Effector memory CD4-positive, alpha-beta T cell (primary cell): ENCODE measurements at places on chromosomes 5 and 9.

GRCh38 chr5:6377905-6378765 is at the start of gene MED10:
Gene MED10 (minus strand): TSS chr5:6378547. CDS start chr5:6378483, 64 bp downstream.
- peak; percentile 91 for DNase-seq

- no peak for DNase-seq
These were observed 59.5 kb downstream of the KLF4 start for GRCh38 chr9:107430071-107430470.

DNA sequence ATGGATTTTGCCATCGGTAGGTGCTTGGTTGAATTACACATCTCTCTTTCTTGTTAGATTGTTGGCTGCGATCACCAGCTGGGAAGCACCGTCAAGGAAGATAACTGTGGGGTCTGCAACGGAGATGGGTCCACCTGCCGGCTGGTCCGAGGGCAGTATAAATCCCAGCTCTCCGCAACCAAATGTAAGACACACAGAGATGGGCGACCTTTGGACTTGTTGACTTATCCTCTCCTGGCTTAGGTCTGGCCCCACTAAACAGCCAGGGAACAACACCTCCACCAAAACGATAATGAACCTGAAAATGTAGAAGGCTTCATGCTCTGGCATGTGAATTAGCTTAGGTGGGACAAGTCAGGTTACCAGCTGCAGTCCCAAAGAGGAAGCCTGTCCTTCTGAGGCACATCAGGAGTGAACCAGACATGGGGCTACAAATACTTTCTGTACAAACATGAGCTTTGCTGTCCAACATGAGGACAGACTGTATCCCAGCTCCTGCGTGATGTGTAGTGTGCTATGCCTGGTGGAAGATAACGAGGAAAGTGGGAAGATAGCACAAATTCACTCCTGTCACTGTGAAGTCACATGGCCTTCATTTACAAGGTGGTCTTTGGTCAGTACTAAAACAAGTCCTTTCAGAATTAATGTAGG is 148.4 kb downstream of the ADAMTSL1 start:
- no peak for DNase-seq

DNA sequence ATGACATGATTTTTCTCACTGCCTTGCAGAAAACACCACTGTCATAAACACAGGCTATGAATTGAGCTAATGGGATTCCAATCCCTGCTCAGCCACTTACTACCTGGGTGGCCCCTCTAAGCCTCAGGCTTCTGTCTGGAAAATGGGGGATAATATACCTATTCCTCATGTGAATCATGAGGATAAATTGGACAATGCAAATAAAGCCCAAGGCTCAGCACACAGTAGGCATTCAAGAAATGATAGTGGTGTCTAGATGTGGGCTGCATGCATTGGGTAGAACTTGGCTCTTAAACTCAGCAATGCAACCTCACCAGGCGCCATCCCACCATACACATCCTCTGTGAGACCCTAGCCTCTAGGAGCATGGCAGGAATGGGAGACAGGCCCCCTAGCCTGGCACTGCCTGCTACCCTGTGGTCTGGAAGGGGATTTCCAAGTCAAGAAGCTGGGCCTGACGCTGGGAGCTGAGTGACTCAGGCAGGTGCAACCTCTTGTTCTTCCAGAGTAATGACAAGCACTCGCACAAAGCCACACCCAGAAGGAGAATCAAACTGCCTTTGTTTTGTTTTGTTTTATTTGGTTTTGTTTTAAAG is 2.3 kb upstream of the TNIP1 start:
- peak; percentile 76 for DNase-seq

GRCh38 chr9:137168904-137169856 is 671 bp downstream of the LRRC26 start:
- no peak for DNase-seq

DNA sequence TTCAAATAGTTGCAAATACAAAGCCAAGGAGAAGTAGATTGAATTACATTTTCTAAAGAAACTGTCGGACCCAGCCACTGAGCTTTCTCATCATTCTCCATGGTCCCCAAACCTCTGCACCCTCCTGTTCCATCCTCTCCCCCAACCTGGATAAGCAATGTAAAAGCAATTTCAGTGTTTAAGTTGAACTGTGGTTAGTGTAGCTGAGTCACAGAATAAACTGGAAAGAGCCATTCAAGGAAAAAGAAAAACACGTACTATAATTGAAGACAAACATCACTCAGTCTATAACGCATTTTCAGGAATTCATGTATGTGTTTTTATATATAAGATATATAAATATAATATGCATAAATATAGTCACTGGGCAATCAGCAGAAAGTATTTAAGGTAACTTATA is 54.1 kb upstream of the TMEM161B start:
- no peak for DNase-seq

GRCh38 chr9:129757045-129757444 is 4.2 kb upstream of the PTGES start:
- DNase-seq = no peak

- DNase-seq = no peak
These were observed 74.8 kb downstream of the MEF2C start for GRCh38 chr5:88808153-88808552.

GRCh38 chr5:373710-374602 is 52.4 kb downstream of the AHRR start:
- DNase-seq = no peak

DNA sequence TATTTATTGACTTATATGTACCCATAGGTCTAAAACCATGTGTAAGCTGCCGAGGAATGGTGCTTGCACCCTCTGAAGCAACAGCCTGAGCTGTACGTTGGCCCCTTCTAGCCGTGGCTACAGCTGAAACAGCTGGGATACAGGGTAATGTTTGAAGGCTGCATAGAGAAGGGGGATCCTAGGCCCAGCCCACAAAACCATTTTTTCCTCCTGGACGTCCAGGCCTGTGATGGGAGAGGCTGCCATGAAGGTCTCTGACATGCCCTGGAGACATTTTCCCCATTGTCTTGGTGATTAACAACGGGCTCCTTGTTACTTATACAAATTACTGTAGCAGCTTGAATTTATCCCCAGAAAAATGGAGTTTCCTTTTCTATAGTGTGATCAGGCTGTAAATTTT is 244.7 kb downstream of the COMMD10 start:
- DNase-seq = no peak

DNA sequence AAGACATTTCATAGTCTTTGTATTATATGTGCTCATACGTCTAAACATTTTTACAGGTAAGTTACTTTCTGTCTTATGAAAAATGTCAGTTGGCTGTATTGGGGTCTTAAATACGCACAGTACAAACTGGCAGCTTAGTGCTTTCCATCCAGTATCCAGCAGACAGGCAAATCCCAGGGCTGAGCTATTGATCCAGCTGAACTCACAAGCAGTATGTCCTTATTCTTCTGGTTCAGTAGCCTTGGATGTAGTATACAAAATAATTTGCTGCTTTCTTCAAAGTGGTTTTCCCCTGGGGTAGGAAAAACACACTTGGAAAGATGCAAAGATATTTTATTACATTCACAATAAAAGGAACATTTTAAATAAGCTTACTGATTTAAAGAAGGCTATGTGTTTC is 617.2 kb downstream of the NR2F1-AS1 start:
- DNase-seq = no peak

GRCh38 chr9:98010445-98010844 is 27.3 kb downstream of the ANP32B start:
- DNase-seq = no peak

- no peak for DNase-seq
These were observed 49.1 kb upstream of the SUB1 start for GRCh38 chr5:32536246-32536645.

DNA sequence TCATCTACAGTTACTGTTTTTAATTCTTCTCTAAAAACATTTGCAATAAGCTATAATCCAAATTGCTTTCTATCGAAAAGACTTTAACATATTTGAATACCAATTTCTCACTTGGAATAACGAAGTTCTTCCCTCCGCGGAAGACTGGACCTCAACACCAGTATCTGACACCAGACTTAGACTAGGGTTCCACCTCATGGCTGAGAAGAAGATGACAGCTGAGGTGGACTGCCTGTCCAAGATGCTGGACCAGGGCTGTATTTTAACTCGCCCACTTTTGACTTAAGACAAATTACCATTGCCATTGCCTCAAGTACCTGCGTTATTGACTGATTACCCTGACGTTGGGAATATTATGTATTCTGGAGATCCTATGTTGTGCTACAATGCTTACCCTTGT is 34.1 kb downstream of the ZMAT2 start:
- DNase-seq = no peak

DNA sequence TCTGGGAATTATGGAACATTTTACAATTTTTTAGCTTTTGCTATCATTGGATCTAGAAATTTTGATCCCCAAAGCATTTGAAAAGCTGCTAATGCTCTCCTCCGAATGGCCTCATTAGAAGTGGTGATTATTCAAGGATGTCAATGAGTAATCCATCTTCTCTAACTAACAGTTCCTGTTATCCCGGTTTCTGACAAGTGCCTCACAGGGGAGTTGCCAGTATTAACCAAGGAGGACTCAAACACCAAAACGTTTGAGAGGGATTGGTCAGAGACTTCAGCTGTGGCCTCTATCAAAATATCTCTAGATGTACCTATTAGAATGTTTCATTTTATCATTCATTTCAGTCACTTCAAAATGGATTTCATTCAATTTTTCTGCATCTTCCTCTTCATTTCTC is 208.3 kb upstream of the ITGA1 start:
- DNase-seq = no peak

DNA sequence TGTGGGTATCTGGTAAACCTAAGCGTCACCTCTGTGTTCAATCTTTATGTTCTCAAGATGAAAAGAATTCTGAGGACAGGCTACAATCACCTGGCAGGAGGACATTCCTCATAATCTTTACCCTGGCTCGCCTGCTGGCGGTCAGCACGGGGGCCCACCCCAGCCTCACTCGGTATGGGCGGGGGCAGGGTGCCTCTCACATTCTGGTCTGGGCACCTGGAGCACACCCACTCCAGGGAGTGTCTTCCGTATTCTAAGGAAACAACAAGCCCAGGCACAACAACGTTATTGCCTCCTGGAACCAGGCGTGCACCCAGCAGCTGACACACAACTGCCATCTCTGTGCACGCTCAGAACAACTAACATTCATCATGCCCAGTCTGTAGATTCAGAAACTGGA is 179.8 kb downstream of the ROR2 start:
- no peak for DNase-seq

GRCh38 chr5:80763211-80763610 is 108.4 kb upstream of the DHFR start:
- no peak for DNase-seq

- no peak for DNase-seq
These were observed 420.6 kb upstream of the TYRP1 start for GRCh38 chr9:12272471-12273120.

DNA sequence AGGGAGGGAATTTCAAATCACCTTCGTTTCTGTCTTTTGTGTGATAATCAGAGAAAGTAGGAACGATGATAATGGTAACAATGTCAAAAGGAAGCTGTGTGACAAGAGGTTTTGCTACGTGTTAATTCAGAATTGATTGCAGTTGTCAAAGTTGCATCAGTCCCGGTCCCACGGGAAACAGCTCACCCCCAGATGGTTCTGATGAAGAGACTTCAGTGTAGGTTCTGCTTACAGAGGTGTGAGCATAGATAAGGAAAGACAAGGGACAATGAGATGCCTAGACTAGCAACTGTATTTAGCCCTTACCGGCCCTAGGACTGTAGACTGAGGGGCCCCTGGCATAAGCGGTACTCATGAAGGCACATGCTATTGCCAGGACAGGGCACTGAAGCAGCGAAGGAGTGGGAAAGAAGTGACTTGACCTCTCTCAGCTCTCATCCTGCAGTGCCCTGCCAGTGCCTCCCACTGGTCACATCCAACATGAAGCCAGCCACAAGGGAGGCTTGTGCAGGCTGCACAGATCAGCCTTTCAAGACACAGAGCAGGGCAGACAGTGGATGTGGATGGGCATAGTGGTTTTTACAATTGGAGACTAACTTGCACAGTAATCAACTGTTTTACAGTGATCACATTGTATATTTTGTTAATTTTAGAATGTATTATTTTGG is 21.1 kb downstream of the PDE8B start:
- DNase-seq = no peak

- DNase-seq = peak; percentile 30
These were observed 196.8 kb downstream of the AUH start for GRCh38 chr9:91164724-91165520.

GRCh38 chr5:111143910-111144309 is 51.8 kb downstream of the WDR36 start:
- DNase-seq = no peak
